NCI-H2081 treated with DMSO at 0.1 percent for 48 hours (cell line): ENCODE measurements at places on chromosomes 4 and X.

- DNase-seq = no peak
These were observed 524 bp upstream of the EXOSC9 start for GRCh38 chr4:121800638-121800960.

GRCh38 chr4:109890076-109890475 lies 22.6 kb upstream of the EGF start:
- no peak for DNase-seq

- DNase-seq = no peak
These were observed 13.8 kb downstream of the NEXMIF start for GRCh38 chrX:74911494-74911893.

- DNase-seq = no peak
These were observed 106.2 kb downstream of the ALPK1 start for GRCh38 chr4:112403101-112403945.

DNA sequence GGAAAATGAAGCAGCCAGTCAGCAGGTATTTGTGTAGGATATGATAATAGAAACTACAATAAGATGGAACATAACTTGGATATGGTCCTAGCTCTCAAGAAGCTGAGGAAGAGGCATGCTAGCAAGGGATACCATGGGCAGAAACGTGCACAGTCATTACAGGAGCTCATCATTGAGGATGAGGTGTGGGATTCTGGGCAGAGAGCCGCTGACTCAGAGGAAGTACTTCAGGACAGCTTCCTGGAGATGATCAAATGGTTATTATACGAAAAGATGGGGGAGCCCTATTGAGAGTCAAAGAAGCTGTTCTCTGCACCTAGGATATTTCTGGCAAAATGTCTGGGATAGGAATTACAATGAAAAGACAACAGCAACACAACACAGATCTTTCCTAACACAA lies 116.0 kb upstream of the PDE5A start:
- no peak for DNase-seq

- no peak for DNase-seq
These were observed 171.4 kb downstream of the SH3KBP1 start for GRCh38 chrX:19715711-19716638.
